ENCODE measurements at places on chromosomes 3 and 15.

DNA sequence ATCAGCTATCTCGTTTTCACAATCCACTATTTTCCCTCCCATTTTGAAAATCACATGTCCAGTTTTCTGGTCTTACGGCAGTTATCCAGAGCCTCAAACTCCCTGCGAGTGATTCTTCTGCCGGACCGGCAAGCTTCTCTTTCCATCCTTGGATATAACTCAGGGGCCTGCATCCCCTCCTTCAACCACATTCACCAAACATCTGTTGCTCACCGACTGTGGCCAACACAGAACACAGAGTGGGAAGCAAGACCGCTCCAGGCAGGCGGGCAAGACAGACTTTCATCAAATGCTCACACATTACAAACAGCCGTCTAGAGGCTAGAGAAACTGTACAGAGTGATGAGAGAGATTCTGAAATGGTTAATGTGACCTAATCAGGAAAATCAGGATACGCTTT lies 7.6 kb upstream of the SLC12A8 start:
- no peak for DNase-seq

DNA sequence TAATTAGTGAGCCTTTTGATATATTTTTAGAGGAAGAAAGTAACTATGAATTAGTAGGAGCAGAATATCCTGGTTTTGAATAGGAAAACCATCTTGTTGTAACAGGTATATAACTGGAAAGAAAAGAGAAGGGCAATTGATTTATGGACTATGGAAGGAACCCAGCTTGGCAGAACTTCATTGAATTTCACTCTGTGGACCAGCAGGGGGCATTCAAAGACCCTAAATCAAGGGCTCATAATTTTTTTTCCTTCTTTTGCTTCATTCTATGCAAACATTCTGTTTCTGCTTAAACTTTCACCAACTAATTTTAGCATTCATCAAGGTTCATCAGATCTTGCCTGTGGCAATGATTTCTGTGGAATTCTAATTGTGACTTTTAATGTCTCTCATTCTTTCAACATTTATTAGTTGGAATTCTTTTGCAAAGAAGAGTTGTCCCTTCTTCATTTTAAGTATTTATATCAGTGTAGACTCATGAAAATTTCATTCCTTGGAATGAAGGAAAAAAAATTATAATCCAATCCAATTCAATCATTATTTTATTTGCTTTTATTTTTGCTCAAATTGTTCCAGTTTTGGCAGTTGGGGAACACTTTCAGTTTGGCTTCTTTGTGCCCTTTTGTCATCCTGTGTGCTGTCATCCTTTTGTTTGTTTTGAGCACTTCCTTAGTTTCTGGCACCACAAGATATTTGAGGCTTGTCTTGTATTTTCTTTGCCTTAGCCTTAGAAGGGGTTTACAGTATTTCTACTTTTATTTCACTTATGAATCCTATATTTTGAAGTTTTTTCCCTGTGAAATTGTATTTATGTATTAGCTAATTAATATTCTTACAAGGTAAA lies 30.4 kb downstream of the NXPE3 start:
- DNase-seq: peak; percentile 80

- no peak for DNase-seq
Measured at GRCh38 chr3:160185751-160186150, 39.5 kb upstream of the C3orf80 start.

DNA sequence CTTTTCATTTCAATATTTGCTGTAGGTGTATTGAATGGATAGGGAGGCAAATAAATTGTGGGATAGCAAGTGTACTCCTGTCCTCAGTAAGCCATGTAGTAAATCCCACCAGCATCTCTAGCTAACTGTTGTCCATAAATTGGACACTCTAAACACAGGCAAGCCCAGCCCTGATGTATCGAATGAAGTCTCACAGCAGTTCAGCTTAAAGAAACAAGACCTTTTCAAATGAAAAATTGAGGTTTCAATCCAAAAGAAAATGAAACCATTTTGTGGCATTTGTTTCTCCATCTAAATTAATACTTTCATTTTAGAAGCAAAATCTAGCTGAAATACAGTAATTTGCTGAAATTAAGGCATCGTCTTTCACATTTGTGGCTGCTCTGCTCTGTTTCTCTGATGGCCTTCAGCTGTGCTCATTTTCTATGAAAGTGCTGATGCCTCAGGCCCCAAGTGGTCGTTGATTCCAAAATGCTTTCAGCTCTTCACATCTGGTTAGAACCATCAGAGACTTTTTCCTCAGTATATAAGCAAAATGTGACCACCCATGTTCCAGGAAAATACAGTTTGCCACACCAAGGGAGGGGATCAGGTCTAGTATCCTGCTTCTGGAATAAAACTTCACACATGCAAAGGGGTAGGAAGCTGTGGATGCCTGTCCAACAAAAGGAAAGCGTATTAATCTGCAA lies 245.0 kb downstream of the ZMAT3 start:
- no peak for DNase-seq

GRCh38 chr3:175659670-175660350 lies 800.7 kb downstream of the NAALADL2 start:
- no peak for DNase-seq

DNA sequence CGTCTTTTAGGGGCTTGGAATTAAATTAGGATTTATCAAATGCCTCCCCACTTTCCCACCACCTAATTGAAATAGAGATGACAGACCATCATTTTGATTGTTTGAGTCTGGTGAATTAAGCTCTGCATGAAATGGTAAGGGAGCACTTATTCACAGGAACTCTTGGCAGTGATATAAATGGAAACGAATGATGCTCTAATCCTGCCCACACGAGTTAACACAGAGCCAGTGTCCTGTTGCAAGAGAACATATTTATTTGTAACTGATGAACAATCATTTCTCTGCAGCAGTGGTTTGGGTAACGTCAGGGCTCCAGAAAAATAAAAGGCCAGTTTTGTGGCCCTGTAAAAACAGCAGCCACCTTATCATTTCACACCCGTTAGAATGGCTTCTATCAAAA lies 163.3 kb downstream of the FEZF2 start:
- no peak for DNase-seq

DNA sequence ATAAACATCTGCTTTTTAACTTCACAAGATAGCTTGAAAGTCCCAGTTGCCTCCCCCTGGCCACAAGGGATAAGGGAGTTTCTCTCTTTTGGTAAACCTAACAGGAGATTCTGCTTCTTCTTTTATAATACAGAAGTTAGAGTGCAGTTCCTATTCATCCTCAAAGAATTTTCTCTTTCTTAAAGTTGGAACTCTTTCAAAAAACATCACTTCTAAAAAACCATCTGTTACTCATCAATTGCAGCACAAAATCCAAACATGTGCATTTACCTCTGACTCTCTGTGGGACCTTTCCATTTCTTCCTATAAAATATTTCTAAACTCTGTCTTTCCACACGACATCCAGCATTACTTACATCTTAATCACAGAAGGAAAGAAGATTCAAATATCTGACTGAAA lies 5.1 kb downstream of the DPH6 start:
- peak; percentile 33 for DNase-seq

- no peak for DNase-seq
Measured at GRCh38 chr15:50904211-50904610, 4.3 kb upstream of the AP4E1 start.

DNA sequence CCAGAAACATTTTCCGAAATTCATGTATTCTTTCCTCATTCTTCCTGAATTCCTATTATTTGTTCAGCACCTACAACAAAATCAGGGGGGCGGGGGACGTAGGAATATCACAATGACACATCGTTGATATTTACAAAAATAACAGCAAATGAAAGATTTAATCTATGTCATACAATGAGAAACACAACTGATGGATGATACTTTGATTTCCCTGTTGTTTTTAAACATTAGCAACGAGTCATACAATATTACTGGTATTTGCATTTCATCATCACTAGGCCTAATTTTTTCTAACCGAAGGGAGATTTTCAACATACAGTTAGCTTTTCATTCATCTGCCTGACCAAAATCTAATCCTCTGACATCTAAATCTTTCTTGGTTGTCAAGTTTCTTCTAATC lies 45.3 kb upstream of the INO80 start:
- DNase-seq: peak; percentile 49

DNA sequence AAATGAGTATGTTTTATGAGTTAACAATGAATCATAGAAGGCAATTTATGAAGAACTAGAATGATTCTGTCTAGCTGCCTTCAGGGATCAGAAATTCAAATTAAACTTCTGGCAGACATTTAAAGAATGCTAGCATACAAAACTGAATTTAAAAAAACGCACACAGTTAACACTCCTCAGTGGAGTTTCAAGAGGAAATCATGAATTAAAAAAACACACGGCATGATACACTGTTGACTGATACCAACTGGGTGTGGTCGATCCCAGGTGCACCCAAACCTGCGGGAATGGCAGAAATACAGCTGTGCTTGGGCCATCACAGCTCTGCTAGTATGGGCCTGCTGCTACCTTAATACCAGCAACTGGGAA lies 526.0 kb downstream of the FOXP1 start:
- no peak for DNase-seq

- DNase-seq: no peak
Measured at GRCh38 chr3:151625586-151625985, 108.1 kb upstream of the AADACL2 start.

DNA sequence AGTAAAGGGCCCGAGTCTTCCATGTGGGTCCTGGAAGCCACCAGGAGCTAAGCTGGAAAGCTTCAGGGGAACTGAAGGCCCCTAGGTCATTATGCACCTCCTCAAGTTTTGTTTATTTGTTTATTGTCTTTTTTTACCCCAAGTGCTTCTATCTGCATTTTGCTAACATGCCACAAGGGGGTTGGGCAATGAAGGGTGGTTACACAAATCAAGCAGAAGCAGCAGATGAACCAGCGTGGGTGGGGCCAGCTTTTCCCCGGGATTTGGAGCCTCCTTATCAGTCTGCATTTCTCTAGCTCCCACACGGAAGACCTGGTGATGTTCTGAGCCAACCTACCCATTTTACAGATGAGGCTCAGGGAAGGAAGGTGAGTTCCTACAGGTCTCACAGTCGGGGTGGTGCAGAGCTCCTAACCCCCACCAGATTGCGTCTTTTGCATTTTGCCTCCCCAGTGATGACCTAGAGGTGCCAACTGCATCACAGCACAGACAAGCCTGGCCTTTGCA lies 16.8 kb downstream of the TMC3 start:
- no peak for DNase-seq

DNA sequence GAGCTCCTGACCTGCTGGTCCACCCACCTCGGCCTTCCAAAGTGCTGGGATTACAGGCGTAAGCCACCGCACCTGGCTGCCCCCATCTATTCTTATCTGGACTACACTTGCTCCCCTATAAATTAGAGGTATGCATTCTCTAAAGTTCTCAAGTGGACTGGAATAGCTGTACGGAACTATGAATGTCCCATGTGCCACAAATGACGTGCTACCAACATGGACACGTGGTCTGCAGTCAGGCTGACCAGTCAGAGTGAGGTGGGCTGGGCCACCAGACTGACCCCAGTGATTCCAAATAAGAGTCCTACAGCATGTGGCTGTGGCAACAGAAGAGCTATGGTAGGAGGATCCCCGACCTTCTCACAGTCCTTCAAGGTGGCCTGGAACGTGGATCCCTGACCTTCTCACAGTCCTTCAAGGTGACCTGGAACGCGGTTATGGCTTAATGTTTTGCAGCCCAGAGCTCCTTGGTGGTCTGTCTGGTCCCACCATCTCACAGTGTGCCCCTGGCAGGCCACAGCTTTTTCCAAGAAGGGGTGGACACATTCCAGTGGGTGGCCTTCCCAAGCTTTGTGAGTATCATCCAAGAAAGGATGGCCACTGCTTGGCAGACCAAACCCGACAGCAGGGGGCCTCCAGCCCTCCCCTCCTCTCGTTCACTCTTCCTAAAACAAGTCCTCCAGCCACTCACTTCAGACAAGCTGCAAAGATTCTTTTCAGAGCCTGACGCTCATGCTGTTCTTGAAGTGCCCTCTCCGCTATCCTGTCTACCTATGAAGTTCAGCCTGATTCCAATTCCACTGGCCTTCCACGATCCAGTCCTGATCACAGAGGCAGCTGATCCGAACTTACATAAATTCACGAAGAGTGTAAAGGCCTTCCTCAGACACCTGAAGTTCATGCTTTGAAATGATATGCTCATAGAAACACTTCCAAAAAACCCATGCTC lies 4.4 kb downstream of the ADAMTS17 start:
- DNase-seq: no peak

- DNase-seq: no peak
Measured at GRCh38 chr3:13197281-13197680, 124.1 kb upstream of the IQSEC1 start.

- no peak for DNase-seq
Measured at GRCh38 chr3:9897408-9898372, 5.0 kb upstream of the IL17RE start.

DNA sequence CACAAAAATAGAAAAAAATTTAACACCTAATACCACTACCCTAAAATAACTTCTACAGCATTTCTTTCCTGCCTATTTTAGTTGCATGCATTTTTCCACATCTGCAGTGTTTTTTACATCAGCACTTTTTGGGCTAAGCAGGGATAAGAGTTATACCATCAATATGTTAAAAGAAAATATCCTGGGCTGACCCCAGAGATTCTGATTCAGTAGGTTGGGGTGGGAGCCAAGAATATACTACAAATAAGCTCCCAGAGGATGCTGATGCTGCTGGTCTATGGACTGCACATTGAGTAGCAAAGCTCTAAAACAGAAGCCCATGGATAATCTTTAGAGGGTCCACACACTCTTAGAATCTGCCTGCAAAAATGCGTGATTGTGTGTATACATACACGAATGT lies 14.8 kb downstream of the FYCO1 start:
- DNase-seq: no peak

DNA sequence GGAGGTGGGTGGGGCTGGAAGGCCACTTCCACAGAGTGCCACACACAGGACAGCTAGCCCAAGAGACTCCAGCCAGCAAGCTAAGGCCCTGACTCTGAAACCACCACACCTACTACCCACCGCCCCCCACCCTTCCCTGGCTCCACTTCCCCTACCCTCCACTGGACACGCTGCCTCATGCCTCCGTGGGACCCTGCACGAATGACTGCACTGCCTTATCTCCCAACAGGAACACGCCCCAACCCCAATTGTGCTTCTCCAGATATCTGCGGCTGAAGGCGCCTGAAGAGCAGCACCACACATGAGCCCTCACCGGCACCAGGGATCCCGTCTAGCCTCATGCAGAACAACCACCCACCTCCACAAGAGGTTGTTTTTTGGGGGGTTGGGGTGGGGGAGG lies 2.7 kb downstream of the LINGO1 start:
- no peak for DNase-seq

DNA sequence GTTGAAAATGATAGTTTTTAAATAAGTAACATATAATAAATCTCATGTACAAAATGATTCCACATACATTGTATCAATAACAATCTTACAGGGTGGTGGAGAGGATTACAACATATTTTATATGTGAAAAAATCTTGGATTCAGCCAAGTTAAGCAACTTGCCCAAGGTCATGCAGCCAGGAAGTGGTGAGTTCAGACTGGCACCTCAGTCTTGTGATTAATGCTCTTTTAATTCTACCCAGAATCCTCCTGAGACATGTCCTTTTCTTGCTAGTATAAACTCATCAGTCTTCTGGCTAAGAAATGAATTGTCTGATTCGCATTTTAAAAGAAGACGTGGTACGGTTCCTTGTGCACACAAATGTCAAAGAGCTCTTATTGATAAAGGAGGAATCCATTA lies 4.5 kb upstream of the MYRIP start:
- DNase-seq: no peak

GRCh38 chr3:79843180-79843579 lies 75.4 kb upstream of the ROBO1 start:
- no peak for DNase-seq

Measured in suppressor macrophage treated with lipopolysaccharide for 1 hour (primary cell).